ENCODE measurements at places on chromosomes 11 and 22. TPM values are rescaled to one million over a fixed set of nuclear protein-coding genes. Genes with fewer than 3 reads are reported as not detected.

The CASP5 gene
- not detected for total RNA-seq

The GTSE1 gene
- 42.4 TPM for total RNA-seq

The CREB3L1 gene
- total RNA-seq = 0.19 TPM

The MSANTD2 gene
- 6.9 TPM for total RNA-seq

The KCNJ5 gene
- total RNA-seq = not detected

The OR51B5 gene
- not detected for total RNA-seq

The ART5 gene
- total RNA-seq = not detected

The CSRP3 gene
- total RNA-seq = not detected

The RIMBP3B gene
- total RNA-seq = 0.41 TPM

The IGLL1 gene
- total RNA-seq = not detected

The DNAJB13 gene
- 0.57 TPM for total RNA-seq

The C11orf86 gene
- total RNA-seq = not detected

The RNASEH2C gene
- total RNA-seq = 96.8 TPM

GRCh38 chr11:17760102-17761029, 25.8 kb downstream of the KCNC1 start:
- no peak overlapping the region for H3K27ac ChIP-seq
- peaks cover 2% of the 10 kb centered on the region for H3K4me1 ChIP-seq
- no peaks in the 10 kb centered on the region for H3K36me3 ChIP-seq
- H3K27me3 ChIP-seq = peaks cover 6% of the 10 kb centered on the region
- peak; percentile 62 for DNase-seq

DNA sequence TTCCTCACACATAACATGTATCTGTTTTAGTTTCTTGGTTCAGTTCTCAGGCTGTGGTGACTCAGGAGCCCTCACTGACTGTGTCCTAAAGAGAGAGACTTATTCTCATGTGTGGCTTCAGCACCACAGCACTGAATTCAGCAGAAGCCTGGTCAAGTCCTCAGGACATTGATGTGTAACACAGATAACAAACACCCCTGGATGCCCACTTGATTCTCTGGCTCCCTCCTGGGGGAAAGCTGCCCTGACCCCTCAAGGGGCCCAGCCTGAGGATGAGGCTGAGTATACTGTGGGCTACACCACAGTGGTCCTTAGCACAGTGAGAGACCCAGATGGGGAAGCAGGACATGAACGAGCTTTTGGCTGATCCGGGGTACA, 87.2 kb upstream of the VPREB1 start:
- peaks cover 4% of the 10 kb centered on the region for H3K4me1 ChIP-seq
- H3K27ac ChIP-seq = no peak overlapping the region
- H3K27me3 ChIP-seq = peaks cover 3% of the 10 kb centered on the region
- H3K4me3 ChIP-seq = no peak overlapping the region

DNA sequence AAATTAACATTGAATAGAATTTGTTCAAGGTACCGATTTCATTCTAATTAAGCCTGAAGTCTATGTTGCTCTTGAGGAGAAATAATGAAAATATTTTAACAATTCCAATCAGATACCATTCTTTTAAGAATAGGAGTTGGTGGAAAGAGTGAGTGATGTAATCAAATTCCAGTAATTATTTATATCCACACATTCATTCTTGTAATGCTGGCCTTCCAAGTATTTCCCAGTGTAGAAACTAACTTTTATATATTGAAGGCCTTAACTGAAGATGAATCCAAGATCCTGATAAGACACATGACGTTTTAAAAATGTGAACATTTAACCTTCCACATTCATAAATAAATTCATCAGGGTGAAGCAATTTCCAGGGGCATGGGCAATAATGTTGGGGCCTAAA, 36.6 kb upstream of the PAX6 start:
- DNase-seq = no peak
- no peaks in the 10 kb centered on the region for H3K36me3 ChIP-seq
- H3K4me3 ChIP-seq = no peak overlapping the region
- peaks cover 28% of the 10 kb centered on the region for H3K27me3 ChIP-seq

DNA sequence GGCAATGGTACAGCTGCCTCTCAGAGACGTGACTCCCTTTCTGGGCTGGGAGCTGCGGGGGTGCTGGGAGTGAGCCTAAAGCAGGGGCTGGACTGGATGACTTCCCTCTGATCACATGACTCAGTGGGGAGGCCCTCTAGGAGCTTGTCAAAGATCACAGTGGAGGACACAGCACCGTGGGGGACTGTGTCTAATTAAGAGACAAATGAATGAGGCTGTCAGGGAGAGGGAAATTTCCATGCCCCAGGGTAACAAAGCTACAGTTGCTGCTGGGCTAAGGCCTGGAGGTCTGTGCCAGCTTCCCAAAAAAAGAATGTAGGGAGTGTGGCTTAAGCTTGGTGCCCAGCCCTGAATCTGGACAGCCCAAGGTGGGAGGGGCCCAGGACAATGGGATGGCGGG, 262.8 kb upstream of the PLET1 start:
- no peak overlapping the region for H3K4me3 ChIP-seq
- no peak for DNase-seq
- H3K27me3 ChIP-seq = peaks cover 2% of the 10 kb centered on the region
- H3K27ac ChIP-seq = no peak overlapping the region

DNA sequence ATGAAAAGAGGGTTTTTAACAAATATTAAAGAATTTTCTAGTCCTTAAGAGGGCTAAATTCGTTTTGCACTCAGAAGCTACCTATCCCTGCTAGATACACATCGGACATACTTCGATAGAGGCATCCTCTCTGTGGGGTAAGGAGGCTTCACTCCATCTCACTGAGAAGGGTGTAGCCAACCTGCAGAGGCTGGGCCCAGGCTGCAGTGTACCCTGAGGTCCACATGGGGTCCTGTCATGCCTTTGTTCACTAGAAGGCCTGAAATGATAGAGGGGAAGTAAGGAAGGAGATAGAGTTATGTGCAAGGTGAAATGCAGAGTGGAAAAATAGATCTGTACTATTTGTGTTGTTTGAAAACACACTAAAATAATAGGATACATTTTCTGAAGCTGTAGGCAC, 45.6 kb downstream of the IGSF9B start:
- H3K27ac ChIP-seq = no peak overlapping the region
- H3K36me3 ChIP-seq = peaks cover 48% of the 10 kb centered on the region
- no peak overlapping the region for H3K4me3 ChIP-seq

GRCh38 chr11:80846442-80846841, 1405.6 kb upstream of the TENM4 start:
- H3K27ac ChIP-seq = no peak overlapping the region
- no peaks in the 10 kb centered on the region for H3K4me1 ChIP-seq
- H3K4me3 ChIP-seq = no peak overlapping the region

All from activated CD4-positive, alpha-beta T cell treated with anti-CD3 and anti-CD28 coated beads for 36 hours (primary cell).